Ovary (tissue), 10 donors: ENCODE measurements at places on chromosomes 4 and X. TPM values are rescaled to one million over a fixed set of nuclear protein-coding genes. Genes with fewer than 3 reads are reported as not detected.

The WDFY3 gene
- 66.9 TPM for total RNA-seq

The MAML3 gene
- total RNA-seq = 17.6 TPM

The BGN gene
- 10.0 TPM for total RNA-seq

The GLRA3 gene
- not detected for total RNA-seq

The PF4V1 gene
- total RNA-seq = not detected

The ZNF732 gene
- 0.45 TPM for total RNA-seq

The DCAF4L1 gene
- 0.05 TPM for total RNA-seq

The NKX1-1 gene
- total RNA-seq = not detected

The MAGED4B gene
- 24.3 TPM for total RNA-seq

The UGT2B10 gene
- total RNA-seq = not detected

The LONRF3 gene
- 3.6 TPM for total RNA-seq

The PABPC1L2A gene
- total RNA-seq = not detected

The EPGN gene
- total RNA-seq = not detected

The CYP2U1 gene
- total RNA-seq = 15.6 TPM

The ADGRG4 gene
- not detected for total RNA-seq

The GLRB gene
- 2.2 TPM for total RNA-seq

The DMP1 gene
- total RNA-seq = not detected

The MAGEB2 gene
- total RNA-seq = 0.15 TPM

The KLHL4 gene
- 3.9 TPM for total RNA-seq

The EMCN gene
- total RNA-seq = 8.4 TPM

The AKAP4 gene
- total RNA-seq = not detected

The ANKRD17 gene
- total RNA-seq = 56.4 TPM

The ZNF711 gene
- total RNA-seq = 6.7 TPM

The LEF1 gene
- total RNA-seq = 6.0 TPM

The PNMA5 gene
- total RNA-seq = not detected

The ANKRD50 gene
- total RNA-seq = 7.4 TPM

The TMSB15B gene
- 19.9 TPM for total RNA-seq

The COL4A5 gene
- 50.0 TPM for total RNA-seq

The WNK3 gene
- 21.7 TPM for total RNA-seq

The DKK2 gene
- 1.9 TPM for total RNA-seq

The MMRN1 gene
- total RNA-seq = 2.9 TPM

The SPANXA1 gene
- total RNA-seq = not detected

The SPARCL1 gene
- 295 TPM for total RNA-seq

The PLAC1 gene
- not detected for total RNA-seq

The NAP1L5 gene
- 11.4 TPM for total RNA-seq

The SHISA3 gene
- 1.7 TPM for total RNA-seq

The SLC38A5 gene
- 9.1 TPM for total RNA-seq

The HSD17B11 gene
- total RNA-seq = 33.0 TPM

The HS3ST1 gene
- 17.0 TPM for total RNA-seq

The SPIN3 gene
- 13.8 TPM for total RNA-seq

The PHOX2B gene
- not detected for total RNA-seq

The ZBTB49 gene
- 8.3 TPM for total RNA-seq

The CT45A5 gene
- not detected for total RNA-seq
